NCI-H1694 (cell line): ENCODE measurements at places on chromosomes 11 and 22.

- DNase-seq: no peak
Measured at GRCh38 chr11:27963370-27963769, 144.6 kb downstream of the KIF18A start.

- DNase-seq: no peak
Measured at GRCh38 chr11:92480499-92480898, 255.9 kb downstream of the FAT3 start.

GRCh38 chr11:69155302-69156234 is at the start of gene SMIM38:
Gene SMIM38 (plus strand): TSS chr11:69155935. CDS start chr11:69157847, 1,912 bp downstream.
- no peak for DNase-seq

DNA sequence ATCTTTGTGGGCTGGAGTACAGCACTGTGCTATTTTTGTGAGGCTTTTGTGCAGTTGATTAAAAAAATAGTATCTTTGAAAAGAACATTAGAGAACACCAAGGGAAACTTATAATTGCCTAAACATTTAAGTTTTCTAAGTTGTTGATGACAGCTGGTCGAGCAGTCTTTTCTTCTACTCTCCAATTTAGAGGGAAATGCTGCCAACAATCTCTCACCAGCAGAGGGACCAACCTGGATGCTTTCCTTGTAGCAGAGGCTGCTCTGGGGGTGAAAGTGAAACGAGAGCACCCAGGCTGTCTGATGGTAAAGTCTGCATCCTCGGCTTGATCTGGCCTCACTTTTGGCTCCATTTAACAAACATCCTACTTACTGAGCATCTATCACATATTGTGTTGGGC is 1286.5 kb upstream of the TENM4 start:
- DNase-seq: peak; percentile 49

- DNase-seq: no peak
Measured at GRCh38 chr22:50169774-50170341, 673 bp upstream of the PANX2 start.

DNA sequence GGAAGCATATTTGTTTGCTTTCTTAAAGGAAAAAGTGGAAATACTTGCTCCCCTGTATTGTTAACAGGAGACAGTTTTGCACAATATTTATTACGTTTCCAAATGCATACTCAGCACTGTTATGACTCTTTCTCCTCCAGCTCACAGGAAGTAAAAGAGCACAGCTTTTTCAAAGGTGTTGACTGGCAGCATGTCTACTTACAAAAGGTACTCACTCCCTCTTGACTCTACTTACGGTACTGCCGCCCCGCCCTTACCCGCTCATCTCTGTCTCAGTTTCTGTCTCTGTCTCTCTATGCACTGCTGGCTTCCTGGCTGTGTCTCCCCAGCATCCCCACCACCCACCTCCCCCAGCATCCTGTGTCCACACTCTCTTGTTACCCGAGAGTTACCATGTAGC is 32.2 kb upstream of the MYO18B start:
- no peak for DNase-seq

- DNase-seq: peak; percentile 38
Measured at GRCh38 chr22:20981787-20982562, at the start of gene LZTR1. Gene LZTR1 (plus strand): TSS chr22:20982297. CDS start chr22:20982372, 75 bp downstream.

DNA sequence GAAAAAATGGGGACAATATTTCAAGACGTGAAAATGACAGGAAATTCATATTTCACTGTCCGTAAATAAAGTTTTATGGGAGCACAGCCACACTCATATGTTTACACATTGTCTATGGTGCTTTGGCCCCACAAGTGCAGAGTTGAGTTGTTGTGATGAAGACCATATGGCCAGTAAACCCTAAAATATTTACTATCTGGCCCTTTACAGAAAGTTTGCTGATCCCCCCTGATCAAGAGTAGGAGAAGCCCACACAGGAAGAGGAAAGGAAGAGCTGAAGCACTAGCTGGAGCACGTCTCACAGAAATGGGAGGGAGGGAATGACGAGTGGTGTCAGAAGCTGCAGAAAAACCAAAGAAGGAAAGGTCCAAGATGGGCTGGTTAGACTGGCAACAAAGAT is 78.8 kb downstream of the TNRC6B start:
- DNase-seq: no peak

DNA sequence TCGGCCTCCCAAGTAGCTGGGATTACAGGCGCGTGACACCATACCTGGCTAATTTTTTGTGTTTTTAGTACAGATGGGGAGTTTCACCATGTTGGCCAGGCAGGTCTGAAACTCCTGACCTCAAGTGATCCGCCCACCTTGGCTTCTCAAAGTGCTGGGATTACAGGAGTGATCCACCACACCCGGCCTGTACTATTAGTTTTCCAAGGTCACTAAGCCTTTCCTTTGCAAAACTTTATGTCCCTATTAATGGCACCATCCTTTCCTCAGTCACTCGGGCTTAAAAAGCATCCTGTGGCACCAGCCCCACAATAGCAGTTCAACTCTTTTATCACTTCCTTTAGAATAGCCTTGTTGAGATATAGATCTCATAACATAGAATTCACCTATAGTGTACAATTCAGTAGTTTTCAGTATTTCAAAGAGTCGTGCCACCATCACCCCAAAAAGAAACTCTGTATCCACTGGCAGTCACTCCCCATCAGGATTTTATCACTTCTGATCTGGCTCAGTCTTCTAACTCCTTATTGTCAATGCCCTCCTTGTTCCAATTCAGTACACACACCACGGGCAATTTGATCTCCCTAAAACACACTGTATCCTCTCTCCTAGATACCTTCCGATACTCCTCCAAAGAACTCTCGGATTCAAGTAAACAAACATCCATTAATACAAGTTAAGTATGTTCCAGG is 921 bp upstream of the BCL2L13 start:
- DNase-seq: no peak

DNA sequence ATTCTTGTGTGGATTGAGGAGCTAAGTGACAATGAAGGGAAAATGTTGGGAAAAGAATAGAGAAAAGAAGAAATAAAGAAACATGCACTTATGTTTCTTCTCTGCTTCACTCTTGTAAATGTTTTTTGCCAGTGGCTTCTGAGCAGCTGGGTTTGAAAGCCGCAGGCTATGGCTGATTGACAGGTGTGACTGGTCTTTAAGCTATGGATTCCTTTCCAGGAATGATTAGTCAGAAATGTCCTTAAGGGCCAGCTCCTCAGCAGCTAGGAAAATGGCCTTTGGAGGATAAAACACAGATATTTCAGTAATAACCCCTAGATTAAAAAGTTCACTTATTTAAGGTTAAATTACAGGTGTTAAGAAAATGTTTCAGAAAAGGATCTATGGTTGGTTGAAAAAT is 6.5 kb upstream of the USP28 start:
- DNase-seq: no peak

- DNase-seq: peak; percentile 35
Measured at GRCh38 chr11:7098235-7098832, 9.5 kb downstream of the RBMXL2 start.

DNA sequence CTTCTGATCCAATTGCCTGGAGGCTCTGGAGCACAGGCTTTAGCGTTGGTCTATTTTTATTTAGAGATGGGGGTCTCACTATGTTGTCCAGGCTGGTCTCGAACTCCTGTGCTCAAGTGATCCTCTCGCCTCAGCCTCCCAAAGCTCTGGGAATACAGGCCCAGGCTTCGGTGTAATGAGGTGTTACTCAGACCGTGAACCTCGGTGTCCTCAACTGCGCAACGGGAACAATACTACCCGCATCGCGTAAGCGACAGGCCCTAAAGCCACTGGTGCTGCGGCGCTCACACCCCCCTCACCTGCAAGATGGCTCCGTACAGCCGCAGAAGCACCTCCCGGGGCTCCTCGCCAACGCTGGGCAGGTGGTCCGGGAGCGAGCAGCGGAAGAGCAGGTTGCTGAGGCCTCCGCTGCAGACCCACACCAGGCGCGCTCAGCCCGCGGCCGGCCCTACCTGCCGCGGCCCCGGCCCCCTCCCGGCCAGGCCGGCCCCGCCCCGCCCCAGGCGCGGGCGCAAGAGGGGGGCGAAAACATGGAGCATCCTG is 628 bp downstream of the CHKB start:
- DNase-seq: no peak

- DNase-seq: no peak
Measured at GRCh38 chr11:34150494-34151151, 45.2 kb downstream of the NAT10 start.

DNA sequence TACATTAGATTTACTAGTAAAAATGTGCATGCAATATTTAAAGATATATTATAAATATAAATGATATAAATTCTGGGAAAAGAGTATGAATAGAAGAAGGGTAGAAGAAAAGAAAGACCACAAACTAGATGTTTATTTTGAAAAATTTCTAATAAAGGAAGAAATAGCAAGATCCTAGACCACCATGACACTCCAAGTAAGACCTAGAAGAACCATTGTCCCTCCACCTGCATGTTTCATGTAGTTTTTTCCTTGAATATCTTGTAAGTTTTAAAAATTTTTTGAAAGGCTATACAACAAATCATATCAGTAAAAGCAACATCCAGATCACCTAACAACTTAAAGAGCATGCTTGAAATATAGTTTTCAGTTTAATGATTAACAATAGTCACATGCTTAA is 46.8 kb downstream of the ARHGAP32 start:
- DNase-seq: no peak

GRCh38 chr22:50712341-50713007 is 25.5 kb upstream of the ACR start:
- no peak for DNase-seq

GRCh38 chr11:132131047-132131446 is 760.6 kb downstream of the NTM start:
- DNase-seq: no peak

- DNase-seq: no peak
Measured at GRCh38 chr11:43269254-43269918, 42.4 kb upstream of the API5 start.
